Urothelium cell line (cell line): ENCODE measurements at places on chromosomes 5 and 9.

DNA sequence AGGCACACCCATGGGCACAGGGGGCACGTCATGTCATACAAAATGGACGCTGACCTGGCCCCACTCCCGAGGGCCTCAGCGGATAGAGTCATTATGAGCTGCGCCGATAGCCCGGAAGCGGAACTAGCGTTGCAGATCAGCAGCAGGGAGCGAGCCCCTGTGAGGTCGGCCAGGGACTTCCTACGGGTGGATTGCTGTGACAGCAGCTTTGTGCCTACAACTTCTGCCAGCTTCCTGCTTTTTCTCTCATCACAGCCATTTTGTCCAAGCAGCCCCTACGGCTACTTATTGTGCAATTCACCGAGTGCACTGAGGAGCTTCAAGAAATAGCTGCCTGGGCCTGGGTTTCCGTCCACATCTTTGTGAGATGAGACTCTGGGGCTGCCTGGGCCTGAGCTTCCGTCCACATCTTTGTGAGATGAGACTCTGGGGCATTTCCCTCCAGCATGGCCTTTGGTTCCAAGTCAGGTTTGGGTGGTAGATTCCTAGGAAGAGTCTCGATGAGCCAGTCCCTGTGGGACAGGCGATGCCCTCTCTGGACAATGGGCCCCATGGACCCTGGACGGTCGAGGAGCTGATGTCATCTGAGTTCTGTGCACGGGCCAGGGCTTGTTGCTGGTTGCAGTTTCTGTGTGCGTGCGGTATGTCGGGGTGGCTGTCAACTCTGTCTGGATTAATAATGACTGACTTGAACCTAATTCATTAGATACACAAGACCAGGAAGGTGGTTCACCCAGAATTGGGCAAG, 67.0 kb upstream of the GNE start:
- DNase-seq, result no peak

DNA sequence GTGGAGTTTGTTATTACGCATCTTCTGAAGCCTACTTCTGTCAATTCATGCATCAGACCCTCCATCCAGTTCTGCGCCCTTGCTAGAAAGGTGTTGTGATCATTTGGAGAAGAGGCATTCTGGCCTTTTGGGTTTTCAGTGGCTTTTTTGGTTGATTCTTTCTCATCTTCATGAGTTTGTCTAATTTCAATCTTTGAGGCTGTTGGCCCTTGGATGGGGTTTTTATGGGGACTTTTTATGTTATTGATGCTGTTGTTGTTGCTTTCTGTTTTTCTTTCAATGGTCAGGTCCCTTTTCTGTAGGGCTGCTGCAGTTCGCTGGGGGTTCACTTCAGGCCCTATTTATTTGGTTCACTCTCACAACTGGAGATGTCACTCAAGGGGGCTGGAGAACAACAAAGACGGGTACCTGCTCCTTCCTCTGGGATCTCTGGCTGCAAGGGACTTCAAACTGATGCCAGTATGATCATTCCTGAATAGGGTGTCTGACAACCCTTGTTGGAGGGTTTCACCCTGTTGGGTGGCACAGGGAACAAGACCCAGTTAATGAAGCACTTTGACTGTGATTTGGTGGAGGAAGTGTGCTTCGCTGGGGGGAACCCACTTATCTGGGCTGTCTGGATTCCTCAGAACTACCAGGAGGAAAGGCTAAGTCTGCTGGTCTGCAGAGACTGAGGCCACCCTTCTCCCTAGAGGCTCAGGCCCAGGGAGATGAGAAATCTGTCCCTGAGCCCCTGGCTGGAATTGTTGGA, 226.7 kb upstream of the PTGER4 start:
- DNase-seq, result no peak

- DNase-seq, result no peak
Measured at GRCh38 chr5:96093340-96093739, 131.7 kb upstream of the ELL2 start.

GRCh38 chr9:100578610-100579009, 731 bp downstream of the CAVIN4 start:
- no peak for DNase-seq

- DNase-seq, result no peak
Measured at GRCh38 chr9:36158917-36159316, 10.3 kb upstream of the CCIN start.

GRCh38 chr5:172165465-172165864, 22.6 kb downstream of the STK10 start:
- DNase-seq, result no peak

DNA sequence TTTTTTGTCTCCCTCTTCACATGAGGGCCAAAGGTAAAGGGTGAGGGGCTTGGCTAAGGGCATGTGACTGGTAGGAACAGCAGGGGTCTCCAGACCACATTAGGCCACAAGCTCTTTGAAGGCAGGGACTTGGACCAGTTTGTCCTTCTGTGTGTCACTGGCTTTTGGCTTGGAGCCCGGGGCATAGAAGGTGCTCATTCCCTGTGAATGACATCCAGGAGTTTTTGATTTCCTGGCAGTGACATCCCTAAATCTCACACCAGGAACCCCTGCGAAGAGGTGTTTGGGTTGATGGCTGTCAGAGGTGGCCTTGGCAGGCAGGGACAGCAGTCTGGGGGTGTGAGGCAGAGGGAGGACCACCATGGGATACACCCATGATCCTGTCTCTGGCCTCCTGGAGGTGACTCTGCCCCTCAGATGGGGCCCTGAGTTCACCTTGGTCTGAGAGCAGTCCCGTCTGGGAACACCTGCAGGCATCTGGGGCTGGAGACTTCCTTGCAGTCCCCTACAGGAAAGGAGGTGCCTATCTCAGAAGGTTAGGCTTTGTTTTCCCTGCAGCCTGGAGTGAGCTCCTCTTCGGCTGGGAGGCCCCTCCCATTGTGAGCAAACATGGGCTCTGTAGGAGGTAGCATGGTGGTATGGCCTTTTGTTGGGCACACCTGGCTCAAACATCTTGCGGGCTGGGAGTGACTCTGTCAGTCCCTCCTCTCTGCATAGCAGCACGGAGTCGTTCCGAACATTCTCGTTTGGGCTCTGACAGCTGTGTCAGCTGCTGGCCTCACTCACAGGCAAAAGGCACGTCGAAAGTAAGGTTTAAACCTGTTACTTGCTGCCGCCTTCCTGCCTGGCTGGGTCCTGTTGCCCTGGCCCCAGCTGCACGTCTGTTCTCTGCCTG, 38.6 kb upstream of the PITX1 start:
- DNase-seq, result no peak

GRCh38 chr5:54944364-54944763, 41.0 kb downstream of the ESM1 start:
- peak; percentile 25 for DNase-seq

- no peak for DNase-seq
Measured at GRCh38 chr5:95866435-95867040, 44.0 kb upstream of the GLRX start.

GRCh38 chr5:53558966-53559365, 1.5 kb upstream of the NDUFS4 start:
- DNase-seq, result no peak

- no peak for DNase-seq
Measured at GRCh38 chr5:94471521-94471920, 146.9 kb downstream of the KIAA0825 start.

DNA sequence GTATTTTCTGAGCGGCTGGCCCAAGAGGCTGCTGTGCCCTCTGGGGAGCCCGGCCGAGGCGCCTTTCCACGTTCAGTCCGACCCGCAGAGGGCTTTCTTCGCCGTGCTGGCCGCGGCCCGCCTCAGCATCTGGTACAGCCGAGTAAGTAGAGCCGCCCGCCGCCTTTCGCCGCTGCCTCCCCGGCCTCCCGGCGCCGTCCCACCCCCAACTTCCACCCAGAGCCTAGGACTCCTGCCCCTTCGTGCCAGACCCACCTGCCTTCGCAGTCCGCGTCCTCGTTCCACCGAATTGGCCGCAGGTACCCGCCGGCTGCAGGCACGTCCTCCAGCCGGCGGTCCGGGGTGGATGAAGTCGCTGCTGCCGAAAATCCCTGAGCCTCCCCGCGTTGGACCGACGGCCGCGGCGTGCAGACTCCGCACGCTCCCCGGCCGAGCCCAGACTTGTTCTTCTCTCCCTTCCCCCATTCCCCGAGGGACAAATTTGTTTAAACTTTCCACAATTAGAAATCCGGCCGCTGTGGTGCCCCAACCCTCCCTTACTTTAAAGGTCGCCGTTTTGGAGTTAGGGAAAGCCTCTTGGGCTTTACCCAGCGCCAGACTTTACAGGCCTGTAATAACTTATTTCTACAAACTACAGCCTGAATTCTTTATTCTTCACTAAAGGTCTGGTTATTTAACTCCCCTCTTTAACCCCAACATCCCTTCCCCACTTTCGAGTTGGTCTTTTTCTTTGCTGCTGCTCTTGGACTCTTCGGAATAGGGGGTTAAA, 589 bp downstream of the RIC1 start:
- DNase-seq, result peak; percentile 26

- no peak for DNase-seq
Measured at GRCh38 chr5:155260798-155261197, 247.2 kb downstream of the KIF4B start.

DNA sequence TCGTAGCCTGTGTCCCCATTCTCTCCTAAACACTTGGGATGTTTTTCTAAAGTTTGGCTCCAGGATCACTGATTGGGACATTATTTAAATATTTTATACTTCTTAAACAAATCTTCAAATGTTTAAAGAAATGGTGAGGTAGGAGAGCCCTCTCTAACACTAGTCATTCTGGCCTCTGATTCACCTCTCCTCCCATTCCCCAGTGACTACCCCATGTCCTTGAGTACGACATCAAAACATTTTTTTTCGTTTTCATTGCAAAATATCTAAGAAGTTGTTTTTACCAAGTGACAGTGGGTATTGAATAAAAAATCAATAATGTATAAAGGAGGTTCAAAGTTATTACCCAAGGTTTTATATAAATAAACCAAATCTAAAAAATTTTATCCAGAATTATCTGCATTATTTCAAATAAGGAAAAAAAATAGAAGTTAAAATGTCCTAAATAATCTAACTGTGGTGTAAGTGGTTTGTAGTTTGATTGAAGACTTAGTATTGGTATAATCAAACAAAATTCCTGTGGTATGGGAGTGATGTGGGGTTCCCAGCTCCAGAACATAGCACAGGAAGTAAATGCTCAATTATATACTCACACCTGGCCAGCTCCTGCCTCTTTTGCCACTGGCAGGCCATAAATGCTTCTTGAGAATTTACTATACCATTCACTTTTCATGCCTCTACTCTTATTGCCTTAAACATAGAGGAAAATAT, 51.1 kb downstream of the MAST4 start:
- peak; percentile 13 for DNase-seq

GRCh38 chr5:149760854-149761187, 30.7 kb downstream of the PPARGC1B start:
- no peak for DNase-seq

DNA sequence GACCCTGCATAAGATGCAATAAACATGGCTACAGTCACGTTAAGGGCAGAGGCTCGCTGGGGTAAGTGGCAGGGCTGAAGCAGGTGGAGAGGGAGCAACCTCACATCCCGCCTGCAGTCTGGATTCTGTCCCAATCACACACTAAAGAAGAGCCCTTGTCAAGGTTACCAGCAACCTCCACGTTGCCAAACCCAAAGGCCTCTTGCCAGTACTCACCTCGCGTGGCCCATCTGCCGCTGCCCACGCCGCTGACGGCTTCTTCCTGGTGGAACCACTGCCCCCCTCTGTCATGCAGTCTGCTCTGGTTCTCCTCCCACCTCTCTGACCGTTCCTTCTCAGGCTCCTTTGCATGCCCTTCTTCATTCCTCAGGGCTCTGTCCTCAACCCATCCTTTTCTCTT, 8.8 kb downstream of the AQP7 start:
- DNase-seq, result no peak

DNA sequence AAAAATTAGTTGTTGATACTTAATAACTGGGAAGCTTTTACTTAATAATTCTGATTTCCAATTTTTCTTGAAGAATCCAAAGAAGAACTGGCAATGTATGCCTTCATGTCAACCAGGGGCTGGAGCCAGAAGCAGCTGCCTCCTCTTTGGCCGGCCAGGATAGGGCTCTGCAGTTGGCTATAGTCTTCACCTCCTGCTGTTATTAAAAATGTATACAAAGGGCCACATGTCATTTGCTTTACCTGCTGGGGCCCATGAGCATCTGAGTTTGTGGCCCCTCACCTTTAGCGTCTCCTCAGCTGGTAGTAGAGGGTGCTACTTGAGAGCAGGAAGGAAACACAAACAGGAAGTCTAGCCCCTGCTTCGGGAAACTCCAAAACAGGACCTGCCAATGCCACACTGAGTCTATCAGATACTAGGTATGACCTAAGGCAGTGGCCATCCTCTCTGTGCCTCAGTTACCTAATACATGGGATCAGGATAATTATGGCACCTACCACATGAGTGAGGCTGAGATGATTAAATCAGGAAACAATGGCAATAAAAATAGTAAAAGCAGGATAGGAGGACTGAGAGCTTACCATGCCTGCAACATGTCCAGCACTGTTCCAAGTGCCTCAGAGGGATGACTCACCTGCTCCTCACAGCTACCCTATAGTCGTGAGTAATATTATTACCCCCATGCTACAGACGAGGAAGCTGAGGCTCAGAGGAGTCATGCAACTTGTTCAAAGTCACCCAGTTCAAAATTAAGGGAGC, 21.3 kb downstream of the CCDC69 start:
- DNase-seq, result peak; percentile 80

DNA sequence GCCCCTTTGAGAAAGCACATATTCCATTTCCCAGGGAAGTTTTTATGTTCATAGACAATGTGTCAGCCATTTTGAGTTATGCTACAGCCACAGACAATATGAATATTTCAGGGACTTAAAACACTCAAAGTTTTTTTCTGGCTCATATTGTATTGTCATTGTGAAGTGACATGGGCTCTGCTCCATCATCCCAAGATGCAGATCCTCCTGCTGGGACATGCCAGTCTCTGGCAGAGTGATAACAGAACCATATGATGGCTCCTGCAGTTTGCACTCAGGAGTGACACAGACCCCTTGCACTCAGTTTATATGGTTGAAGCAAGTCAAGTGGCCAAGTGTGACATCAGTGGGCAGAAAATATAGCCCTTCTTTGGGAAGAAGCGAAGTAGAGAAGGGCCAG, 498.4 kb upstream of the TUSC1 start:
- no peak for DNase-seq

- DNase-seq, result no peak
Measured at GRCh38 chr5:29162297-29162696, 2031.2 kb upstream of the CDH6 start.

DNA sequence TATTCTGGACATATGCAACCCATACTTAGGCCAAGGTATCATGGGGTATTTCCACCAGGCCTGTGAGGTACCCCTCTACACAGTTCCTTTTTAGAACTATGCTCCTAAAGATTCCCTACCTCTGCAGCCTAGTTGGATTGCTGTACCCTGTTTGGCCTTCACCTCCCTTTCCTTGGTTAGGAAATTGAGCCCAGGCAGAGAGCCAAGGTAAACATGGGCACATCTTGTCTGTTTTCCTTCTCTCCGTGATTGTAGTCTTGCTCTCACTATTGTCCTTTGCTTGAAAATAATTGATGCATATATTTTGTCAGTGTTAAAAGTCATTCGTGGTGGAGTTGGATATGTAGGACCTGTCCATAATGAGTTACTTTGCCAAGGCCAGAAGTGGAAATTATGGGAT, 26.7 kb downstream of the BDP1 start:
- no peak for DNase-seq

DNA sequence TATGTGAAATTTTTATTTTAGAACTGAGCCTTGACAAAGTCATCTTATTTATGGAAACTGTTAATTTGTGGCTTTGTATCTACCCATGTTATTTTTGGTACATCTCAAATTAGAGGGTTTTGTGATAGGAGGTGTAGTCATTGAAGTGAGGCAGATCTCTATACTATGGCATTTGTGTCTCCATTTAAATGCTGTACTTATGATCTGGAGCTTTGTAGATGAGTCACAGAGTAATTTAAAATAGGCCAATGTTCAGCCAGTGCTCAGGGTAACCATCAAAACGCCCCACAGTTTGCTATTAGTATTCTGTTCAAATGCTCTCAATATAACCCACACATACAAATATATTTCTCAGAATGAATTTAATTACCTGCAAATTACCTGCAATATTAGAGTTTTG, 351.5 kb upstream of the KLF9 start:
- DNase-seq, result no peak
